ENCODE measurements at places on chromosomes 6 and 20.

DNA sequence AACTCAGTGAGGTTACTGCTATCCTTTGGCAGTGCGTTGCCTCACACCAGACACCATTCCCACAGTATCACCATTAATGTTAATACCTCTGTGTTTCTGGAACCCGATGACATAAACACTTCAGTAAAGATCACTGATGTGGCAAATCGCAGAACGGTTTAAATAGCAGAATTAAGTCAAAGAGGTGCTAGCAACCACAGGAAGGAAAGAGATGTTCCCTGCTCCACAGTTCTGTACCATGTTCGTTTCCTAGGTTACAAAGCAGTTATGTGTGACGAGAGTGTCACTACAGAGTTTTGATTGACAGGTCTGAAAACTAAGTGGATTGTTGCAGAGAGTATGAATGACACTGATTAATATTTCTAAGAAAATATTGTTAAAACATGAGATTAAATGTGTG is 272.3 kb downstream of the KHDRBS2 start:
- DNase-seq: no peak

GRCh38 chr6:133890711-133891148 is 1.8 kb downstream of the TCF21 start:
- DNase-seq: no peak

DNA sequence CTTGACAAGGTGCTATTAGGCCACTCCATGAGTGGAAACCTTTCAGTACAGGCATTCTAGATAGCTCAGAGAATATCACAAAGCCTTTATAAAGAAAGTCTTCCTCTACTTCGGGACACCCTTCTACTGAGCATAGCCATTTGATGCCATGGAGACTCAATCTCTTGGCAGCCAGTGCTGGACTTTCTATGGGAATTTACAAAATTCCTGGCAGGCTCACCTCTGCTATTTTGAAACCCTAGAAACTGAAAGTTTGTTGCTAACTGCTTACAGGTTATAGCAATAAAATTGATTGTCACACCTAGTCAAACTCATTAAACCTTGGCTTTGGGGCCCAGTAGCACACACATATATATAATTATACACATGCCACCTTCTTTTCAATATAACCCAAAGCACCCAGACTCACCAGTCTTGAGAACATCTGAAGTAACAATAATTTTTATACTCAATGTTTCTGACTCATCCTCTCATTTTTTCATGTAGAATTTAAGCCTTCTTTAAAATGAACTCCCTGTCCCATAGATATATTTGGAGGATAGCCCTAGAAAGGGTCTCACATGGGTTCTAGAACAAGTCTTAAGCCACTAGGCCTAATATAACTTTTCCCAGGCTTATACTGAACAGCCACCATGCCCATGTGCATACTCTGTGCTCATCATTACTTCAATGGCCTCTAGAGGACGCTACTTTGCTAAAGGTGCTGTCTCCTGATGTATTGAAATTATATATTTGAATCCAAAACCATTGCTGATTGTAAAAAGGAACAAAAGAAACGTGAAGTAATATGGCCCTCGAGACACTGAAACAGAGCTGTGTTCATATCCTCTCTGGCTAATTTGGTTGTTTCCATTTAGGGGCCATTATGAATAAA is 368.1 kb upstream of the MARCKS start:
- no peak for DNase-seq

- DNase-seq: no peak
Observed at GRCh38 chr6:36766399-36766945, 68.8 kb downstream of the RAB44 start.

DNA sequence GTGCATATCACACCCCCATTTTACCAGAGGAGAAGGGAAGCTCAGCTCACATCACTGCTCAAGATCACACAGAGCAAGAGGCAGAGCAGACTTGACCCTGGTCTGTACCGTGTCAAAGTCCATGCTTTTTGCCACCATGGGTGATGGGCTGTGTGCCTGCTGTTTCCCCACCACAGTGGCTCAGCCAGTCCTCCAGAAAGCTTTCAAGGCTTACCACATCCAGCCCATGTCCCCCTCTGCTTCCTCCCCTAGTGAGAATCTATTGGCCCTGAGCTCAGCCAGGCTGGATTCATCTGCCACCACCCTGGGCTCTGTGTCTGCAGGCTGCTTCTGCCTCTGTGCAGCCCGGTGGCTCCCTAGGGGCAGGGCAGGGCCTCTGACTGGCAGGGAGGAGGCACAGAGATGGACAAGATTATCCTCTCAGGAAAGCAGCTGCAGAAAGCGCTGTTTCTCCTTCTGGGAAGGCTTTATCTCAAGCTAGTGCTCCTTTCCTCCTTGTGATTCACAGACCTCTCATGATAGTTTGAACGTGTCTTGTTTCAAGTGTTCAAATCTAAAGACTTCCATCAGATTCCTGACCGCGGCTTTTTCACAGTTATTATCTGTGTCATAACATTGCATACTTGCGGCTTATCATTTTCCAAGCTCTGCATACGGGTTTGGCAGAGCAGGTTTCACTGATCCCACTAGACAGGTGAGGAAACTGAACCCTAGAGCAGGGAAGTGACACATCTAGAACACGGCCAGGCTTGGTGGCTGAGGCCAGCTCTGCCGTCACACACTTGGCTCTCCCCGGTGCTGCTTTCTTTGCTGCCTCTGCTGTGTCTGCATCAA is 37.4 kb downstream of the VEGFA start:
- no peak for DNase-seq

DNA sequence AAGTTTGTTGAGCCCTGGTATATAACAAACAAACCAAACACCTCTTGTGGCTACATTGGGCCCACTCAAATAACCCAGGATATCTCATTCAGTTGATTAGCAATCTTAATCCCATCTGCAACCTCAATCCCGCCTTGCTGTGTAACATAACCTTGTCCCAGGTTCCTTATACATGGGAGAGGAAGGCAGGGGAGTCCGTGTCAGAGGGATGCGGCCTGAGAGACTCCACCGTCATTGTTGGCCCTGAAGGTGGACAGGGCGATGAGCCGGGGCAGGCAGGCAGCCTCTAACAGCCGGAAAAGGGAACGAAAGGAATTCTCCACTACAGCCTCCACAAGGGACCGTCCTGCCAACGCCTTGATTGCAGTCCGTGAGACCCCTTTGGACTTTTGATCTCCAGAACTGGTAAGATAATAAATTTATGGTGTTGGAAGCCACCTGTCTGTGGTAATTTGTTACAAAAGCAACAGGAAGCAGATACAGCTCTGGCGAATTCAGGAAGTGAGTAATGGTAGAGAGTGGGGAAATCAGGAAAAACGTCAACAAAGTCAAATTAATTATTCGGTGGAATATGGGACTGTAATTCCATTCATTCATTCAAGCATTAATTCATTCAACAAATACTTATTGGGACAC is 124.5 kb upstream of the SALL4 start:
- no peak for DNase-seq

- DNase-seq: peak; percentile 74
Observed at GRCh38 chr6:33199687-33200218, 712 bp downstream of the RXRB start.

GRCh38 chr6:63677282-63677681 is 41.7 kb downstream of the PHF3 start:
- DNase-seq: no peak

DNA sequence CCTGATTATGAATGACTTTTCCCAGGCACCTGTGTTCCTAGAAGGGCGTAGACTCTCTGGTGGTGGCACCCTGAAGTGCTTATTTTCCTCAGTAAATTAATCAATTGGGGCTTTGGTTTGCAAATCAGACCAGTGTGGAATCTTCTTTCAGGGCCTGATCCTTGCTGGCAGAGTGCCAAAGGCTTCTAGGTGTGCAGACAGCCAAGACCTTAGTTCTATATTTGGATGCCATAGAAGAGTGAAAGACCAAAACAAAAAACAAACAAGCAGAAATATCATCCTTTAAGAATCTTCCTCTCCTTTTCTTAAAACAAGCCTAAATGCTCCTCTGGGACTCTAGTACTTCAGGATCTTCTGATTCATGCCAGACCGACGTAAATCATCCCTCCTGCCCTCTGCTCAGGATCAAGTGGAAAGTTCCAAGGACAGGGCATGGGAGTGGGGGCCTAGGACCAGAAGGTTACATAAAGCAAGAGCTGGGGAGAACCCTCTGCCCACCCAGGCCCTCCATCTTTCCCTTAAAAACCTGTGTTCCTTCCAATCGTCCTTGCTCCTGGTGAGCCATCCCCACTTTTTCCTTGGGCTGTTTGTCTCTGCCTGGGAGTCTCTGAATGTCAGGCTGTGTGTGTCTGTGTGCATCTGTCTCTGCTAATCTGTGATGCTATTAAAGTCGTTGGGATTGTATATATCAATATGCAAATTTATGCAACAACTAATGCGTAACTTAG is 70.5 kb upstream of the MYLIP start:
- no peak for DNase-seq

GRCh38 chr6:137117581-137117980 is 55.9 kb downstream of the IL22RA2 start:
- DNase-seq: no peak

DNA sequence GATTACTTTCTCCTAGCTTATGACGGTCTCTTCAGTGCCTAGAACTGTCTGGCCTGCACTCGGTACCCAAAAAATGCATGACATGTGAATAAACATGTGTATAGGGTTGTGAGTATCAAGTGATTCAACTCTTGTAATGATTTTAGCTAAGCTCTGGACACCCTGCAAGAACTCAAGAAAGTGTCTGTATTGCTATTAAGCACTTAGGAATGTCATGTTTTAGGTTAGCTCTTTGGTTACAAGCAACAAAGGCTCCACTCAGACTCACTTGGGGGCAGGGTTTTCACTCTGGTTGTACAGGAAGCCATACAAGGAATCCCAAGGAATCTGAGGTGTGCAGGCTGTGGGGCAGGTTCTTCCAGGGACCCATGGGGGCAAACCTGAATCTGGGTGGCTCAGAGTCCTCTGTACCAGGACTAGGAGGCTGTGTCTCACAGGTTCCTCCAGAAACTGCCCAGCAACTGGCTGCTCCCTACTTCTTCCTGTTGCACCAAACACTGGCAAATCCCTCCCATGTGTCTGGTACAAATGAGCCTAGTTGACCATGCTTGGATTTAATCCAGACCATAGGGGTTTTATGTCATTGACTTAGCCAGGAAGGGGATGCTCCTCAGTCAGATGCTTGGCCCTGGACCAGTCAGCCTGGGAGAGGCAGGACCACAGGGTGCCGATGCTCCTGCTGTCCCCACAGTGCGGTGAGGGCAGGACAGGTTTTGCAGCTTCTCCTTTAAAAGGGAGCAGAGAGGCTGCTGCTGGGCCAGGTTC is 77.9 kb upstream of the CDH4 start:
- DNase-seq: no peak

DNA sequence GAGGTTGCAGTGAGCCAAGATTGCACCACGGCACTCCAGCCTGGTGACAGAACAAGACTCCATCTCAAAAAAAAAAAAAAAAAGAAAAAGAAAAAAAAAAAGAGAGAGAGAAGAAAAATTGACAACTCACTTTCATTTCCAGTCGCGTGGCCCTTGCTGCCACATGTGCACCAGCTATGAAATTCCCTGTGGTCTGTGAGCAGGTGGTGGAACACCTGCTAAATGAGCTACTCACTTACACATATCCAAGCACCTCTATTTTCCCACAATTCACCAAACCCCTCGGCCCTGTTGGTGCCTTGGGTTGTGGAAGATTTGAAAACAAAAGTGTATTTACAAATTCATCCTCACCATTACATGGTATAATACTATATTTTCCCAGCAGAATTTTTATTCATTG is 105.2 kb upstream of the ASF1A start:
- DNase-seq: no peak

- no peak for DNase-seq
Observed at GRCh38 chr20:57315976-57316480, 13.6 kb upstream of the SPO11 start.

DNA sequence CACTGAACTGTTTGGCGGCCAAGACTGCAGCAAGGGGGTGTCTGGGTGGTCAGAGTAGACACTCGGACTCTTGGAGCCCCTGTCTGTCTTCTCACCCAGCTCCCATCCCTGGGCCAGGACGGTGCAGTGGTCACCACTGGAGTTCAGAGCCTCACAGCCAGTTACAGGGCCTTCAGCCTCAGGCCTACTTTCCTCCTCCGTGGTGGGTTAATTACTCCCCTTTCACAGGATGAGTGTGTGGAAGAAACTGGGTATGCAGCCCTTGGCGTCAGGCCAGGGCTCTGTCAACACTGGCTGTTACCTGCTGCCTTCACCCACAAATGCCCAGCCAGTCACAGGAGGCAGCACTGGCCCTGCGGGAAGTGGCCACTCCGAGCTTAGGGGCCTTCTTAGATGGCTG is 1.8 kb upstream of the YTHDF1 start:
- no peak for DNase-seq

DNA sequence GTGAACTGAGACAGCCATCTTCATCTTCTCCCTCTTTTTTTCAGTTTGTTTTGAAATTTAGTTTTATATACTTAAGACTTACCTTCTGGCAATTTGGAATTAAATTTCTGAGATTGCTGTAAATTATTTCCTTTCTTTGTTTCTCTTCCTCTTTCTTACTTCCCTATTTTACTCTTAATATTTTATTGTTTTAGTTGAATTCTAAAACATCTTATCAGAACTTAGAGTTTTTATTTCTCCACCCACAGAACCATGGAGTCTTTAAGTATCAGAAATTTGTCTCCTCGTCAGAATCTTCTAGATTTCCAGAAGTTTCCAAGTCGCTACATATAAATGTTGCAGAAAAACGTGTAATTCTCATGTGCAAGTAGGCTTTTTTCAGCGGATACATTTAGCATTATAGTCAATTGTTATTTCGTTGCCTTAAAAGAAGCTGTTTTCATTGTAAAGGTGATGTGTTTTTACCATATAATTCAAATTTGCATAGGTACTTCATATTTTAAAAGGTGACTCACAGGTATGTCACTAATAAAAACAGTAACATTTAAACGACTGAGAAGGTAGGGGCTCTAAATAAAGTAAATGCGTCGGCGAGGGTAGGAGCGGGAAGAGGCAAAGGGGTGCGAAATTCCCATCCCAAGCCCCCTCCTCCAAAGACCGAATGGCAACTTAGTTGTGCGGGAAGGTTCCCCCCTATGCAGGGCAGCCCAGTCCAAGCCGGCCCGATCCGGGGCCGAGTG is 866 bp upstream of the MYO6 start:
- DNase-seq: no peak

GRCh38 chr6:133300896-133301295 is 59.7 kb downstream of the EYA4 start:
- no peak for DNase-seq

GRCh38 chr20:20203784-20204183 is 151.5 kb downstream of the CFAP61 start:
- no peak for DNase-seq
